ENCODE measurements at places on chromosomes 11 and 22. TPM values are rescaled to one million over a fixed set of nuclear protein-coding genes. Genes with fewer than 3 reads are reported as not detected.
A peak's percentile ranks its signal among the peaks of the same experiment; 100 is the strongest.

The CCDC15 gene
- 1.2 TPM for total RNA-seq

The TIMM8B gene
- total RNA-seq: 15.5 TPM

The TRIM51 gene
- not detected for total RNA-seq

The GTSE1 gene
- 2.6 TPM for total RNA-seq

The MRGPRX4 gene
- not detected for total RNA-seq

- peaks cover 32% of the 10 kb centered on the region for H3K4me1 ChIP-seq
- no peak overlapping the region for H3K4me3 ChIP-seq
- no peak for DNase-seq
- H3K27me3 ChIP-seq: no peaks in the 10 kb centered on the region
These were observed 20.5 kb upstream of the APOA1 start for GRCh38 chr11:116857936-116858335.

- no peak overlapping the region for H3K27ac ChIP-seq
- H3K27me3 ChIP-seq: peaks cover 11% of the 10 kb centered on the region
- peaks cover 14% of the 10 kb centered on the region for H3K4me1 ChIP-seq
- H3K4me3 ChIP-seq: peak overlapping the region; percentile 98
- H3K36me3 ChIP-seq: peaks cover 39% of the 10 kb centered on the region
These were observed 10.0 kb upstream of the RAB1B start for GRCh38 chr11:66258473-66258893.

GRCh38 chr11:108135845-108136544 is 14.6 kb downstream of the ACAT1 start:
- no peak overlapping the region for H3K4me3 ChIP-seq
- peaks cover 86% of the 10 kb centered on the region for H3K36me3 ChIP-seq
- DNase-seq: no peak

GRCh38 chr11:36509201-36509639 is 852 bp downstream of the TRAF6 start:
- peak overlapping the region; percentile 90 for H3K4me3 ChIP-seq
- H3K4me1 ChIP-seq: peaks cover 36% of the 10 kb centered on the region
- no peaks in the 10 kb centered on the region for H3K36me3 ChIP-seq
- DNase-seq: no peak

- H3K27ac ChIP-seq: no peak overlapping the region
- no peaks in the 10 kb centered on the region for H3K27me3 ChIP-seq
- H3K4me3 ChIP-seq: no peak overlapping the region
- peaks cover 14% of the 10 kb centered on the region for H3K4me1 ChIP-seq
These were observed 53.1 kb downstream of the WNT7B start for GRCh38 chr22:45923835-45924234.

DNA sequence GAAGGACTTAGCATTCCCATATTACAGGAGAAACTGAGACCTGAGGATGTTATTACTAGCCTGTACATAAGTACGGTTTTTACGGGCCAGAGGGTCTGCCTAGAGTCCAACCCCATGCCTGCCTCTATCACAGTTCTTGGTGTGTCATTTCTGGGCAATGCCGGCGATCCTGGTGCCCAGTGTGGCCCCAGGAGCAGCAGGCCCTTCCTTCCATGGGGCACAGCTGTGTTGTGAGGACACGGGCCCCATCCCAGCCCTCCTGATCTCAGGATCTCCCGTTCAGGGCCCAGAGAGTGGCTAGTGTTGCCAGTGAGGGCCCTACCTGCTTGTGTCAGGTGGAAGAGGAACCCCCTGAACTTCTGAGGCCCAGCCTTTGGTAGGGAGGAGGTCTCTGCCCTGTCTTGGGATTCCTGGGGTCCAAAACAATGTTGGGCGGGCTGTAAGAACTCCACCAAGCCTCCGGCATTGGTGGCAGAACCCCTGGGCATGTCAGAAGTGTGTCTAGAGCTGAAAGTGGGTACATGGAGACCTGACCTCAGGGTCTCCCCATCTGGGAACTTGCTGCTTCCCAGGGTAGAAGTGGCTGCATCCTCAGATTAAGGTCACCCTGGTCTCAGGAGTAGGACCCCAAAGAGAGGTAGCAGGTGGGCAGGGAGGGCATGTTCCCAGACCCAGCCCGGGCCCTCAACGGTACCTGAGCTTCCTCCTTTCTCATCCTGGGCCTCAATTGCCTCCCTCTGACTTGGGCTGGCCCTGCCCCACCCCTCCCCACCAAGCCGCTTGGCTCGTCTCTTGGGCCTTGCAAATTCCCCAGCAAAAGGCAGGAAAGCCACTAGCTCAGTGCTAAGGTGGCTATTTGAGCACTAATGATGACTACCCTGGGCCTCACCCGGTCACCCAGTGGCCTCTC is 74.6 kb upstream of the KCNQ1OT1 start:
- H3K27ac ChIP-seq: no peak overlapping the region
- H3K27me3 ChIP-seq: no peaks in the 10 kb centered on the region
- H3K4me1 ChIP-seq: peaks cover 26% of the 10 kb centered on the region
- no peaks in the 10 kb centered on the region for H3K36me3 ChIP-seq
- no peak overlapping the region for H3K4me3 ChIP-seq

GRCh38 chr11:34359548-34359891 is 1.7 kb upstream of the ABTB2 start:
- H3K4me1 ChIP-seq: peaks cover 50% of the 10 kb centered on the region
- peaks cover 11% of the 10 kb centered on the region for H3K27me3 ChIP-seq
- H3K36me3 ChIP-seq: no peaks in the 10 kb centered on the region
- H3K27ac ChIP-seq: no peak overlapping the region
- DNase-seq: no peak

DNA sequence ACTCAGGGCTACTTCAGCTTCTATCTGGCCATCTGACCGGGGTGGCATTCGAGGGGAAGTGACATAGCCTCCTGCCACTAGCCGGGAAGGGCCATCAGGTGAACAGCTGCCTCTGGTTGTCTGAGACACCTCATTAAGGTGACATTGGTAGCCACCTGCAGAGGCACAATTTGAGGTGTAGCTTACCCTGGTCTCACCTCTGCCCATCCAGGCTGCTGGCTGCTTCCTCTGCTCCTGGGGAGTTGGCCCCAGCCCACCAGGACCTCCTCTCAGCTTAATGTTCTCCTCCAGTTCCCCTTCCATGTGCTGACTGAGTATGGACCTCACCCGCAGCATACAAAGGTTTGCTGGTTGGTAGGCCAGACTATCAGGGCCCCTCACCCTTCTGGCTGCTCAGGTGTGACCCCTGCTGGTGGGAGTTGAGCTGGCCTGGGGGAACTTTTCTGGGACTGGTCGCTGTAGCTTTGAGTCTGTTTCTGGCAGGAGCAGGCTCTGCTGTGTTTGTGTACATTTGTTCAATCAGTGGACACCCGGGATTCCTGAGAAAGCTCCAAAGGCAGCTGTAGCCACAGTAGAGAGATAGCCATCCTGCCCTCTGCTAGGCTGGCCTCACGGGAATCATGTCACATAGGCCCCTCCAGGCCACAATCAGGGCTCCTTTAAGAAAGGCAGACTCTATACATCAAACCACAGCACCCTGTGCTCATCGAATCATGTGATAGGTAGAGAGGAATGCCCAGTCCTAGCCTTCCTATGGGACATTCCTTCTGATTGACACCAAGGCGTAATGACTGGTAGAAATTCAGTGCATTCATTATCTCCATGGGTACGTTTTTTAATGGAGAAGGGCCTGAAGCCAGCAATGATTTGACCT is 295.1 kb upstream of the PLET1 start:
- peak; percentile 77 for DNase-seq
- H3K4me3 ChIP-seq: no peak overlapping the region
- H3K36me3 ChIP-seq: no peaks in the 10 kb centered on the region
- no peaks in the 10 kb centered on the region for H3K27me3 ChIP-seq
- no peak overlapping the region for H3K27ac ChIP-seq
- H3K4me1 ChIP-seq: peaks cover 4% of the 10 kb centered on the region

DNA sequence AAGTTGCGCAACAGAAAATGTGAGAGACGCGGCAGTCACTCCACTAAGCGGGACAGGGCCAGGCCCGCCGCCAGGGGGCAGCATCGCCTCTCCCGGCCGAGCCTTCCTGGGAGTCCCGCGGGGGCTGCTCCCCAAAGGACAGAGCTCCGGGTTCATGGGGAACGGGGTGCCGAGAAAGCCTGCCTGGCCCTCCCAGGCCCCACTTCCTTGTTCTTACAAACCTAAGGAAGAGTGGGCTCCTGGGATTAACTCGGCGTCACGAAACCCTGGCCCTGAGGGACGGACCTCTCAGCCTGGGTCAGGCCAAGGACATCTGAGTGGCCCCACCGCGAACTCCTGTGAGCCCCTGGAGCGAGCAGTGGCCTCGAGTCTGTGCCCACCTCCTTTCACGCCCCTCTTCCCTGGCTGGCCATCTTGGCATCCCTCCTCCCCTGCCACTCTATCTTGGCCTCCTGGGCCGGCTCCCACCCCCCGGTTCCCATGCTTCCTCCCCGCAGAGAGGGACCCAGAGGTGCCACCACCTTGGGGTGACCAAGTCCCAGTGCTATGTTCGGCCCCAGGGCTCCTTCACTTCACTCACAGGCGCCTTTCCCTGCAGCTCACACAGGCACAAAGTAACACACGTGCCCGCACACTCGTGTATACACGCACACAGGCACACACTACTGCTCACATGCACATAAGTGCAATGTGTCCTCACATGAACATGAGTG is 99.9 kb upstream of the FGF3 start:
- no peak overlapping the region for H3K4me3 ChIP-seq
- peak overlapping the region; percentile 42 for H3K27ac ChIP-seq
- H3K27me3 ChIP-seq: no peaks in the 10 kb centered on the region
- H3K4me1 ChIP-seq: peaks cover 24% of the 10 kb centered on the region
- DNase-seq: peak; percentile 91

DNA sequence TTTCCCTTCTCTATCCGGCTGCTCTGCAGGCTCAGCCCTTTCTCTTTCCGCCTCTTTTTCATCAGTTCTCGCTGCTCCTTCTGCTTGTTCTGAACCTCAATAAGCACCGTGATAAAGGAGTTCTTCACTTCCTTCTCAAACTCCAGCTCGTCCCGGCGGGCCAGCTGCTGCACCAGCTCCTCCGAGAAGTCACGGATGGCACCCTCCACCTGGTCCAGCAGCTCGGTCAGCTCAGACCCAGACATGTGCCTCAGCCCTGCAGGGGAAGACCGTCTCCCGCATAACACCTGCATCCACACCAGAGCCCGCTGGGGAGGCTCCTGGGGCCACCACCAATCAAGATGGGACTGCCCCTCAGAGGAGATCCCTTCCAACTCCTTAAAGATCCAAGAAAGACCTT is 40.2 kb downstream of the FEZ1 start:
- peaks cover 5% of the 10 kb centered on the region for H3K36me3 ChIP-seq
- H3K27ac ChIP-seq: no peak overlapping the region
- no peak overlapping the region for H3K4me3 ChIP-seq
- H3K27me3 ChIP-seq: no peaks in the 10 kb centered on the region

- no peaks in the 10 kb centered on the region for H3K4me1 ChIP-seq
- H3K27me3 ChIP-seq: no peaks in the 10 kb centered on the region
- no peak for DNase-seq
- no peak overlapping the region for H3K27ac ChIP-seq
These were observed 8.9 kb downstream of the KCTD21 start for GRCh38 chr11:78179459-78180071.

- H3K36me3 ChIP-seq: no peaks in the 10 kb centered on the region
- no peaks in the 10 kb centered on the region for H3K27me3 ChIP-seq
- H3K27ac ChIP-seq: no peak overlapping the region
- H3K4me1 ChIP-seq: no peaks in the 10 kb centered on the region
- H3K4me3 ChIP-seq: no peak overlapping the region
- DNase-seq: no peak
These were observed 17.2 kb downstream of the MPPED2 start for GRCh38 chr11:30568931-30569330.

- H3K27me3 ChIP-seq: no peaks in the 10 kb centered on the region
- peak; percentile 65 for DNase-seq
- peak overlapping the region; percentile 100 for H3K4me3 ChIP-seq
- peaks cover 29% of the 10 kb centered on the region for H3K4me1 ChIP-seq
- peaks cover 24% of the 10 kb centered on the region for H3K36me3 ChIP-seq
These were observed 741 bp upstream of the MTA2 start for GRCh38 chr11:62602141-62603071.

DNA sequence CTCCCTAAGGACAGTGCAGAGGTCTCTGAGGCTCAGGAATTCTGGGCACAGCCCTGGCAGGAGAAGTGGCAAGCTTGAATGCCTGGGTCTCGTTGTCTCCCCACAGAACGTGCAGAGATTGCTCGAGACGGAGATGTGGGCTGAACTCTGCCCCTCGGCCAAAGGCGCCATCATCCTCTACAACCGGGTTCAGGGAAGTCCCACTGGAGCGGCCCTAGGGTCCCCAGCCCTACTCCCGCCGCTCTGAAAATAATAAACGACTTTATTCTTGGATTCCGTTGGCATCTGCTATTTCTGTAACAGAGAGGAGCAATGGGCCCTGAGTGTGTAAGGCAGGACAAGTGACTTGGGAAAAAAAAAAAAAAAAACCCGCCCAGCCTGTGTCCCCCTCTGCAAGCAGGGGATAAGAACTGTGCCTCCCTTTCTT is 591 bp upstream of the DNAJC4 start:
- peak overlapping the region; percentile 93 for H3K27ac ChIP-seq
- DNase-seq: peak; percentile 23
- H3K4me1 ChIP-seq: peaks cover 56% of the 10 kb centered on the region
- H3K4me3 ChIP-seq: peak overlapping the region; percentile 72
- H3K36me3 ChIP-seq: no peaks in the 10 kb centered on the region

- DNase-seq: no peak
- no peaks in the 10 kb centered on the region for H3K36me3 ChIP-seq
- no peaks in the 10 kb centered on the region for H3K4me1 ChIP-seq
These were observed 158.7 kb downstream of the ST3GAL4 start for GRCh38 chr11:126514061-126514693.

DNA sequence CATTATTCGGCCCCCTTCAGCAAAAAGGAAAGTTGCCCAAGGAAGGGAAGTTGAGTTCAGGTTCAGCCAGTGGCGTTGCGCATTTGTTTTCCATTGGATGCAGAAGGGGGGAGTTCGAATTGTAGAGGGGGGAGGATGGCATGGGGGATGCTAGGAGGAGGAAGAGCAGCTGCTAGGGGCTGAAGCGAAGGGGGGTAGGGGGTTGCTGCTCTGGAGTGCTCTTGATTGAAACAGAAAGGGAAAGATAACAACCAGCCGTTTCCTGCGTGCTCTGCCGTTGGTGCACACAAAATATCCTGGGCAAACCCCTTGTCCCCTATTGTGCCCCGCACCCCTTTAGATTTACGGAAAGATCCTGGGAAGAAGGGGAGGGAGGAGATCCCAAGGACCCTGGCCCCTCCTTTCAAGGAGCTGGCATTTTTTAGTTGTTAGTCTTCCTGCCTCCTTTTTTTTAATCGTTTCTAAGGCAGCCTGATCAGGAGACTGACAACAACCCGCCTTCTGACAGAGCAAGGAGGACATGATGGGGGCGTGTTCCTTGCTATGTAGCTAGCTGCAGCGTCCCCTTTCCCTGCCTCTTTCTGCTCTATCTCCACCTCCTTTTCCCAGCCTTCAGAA is 2.1 kb downstream of the KMT2A start:
- H3K4me1 ChIP-seq: peaks cover 42% of the 10 kb centered on the region
- DNase-seq: no peak
- peak overlapping the region; percentile 100 for H3K4me3 ChIP-seq
- H3K36me3 ChIP-seq: no peaks in the 10 kb centered on the region
- peak overlapping the region; percentile 95 for H3K27ac ChIP-seq

Measured in stomach (tissue), 19 donors.